Liver (tissue), 10 donors: ENCODE measurements at places on chromosomes 1 and 21.

GRCh38 chr1:208219659-208220282 is 24.4 kb downstream of the PLXNA2 start:
- DNase-seq = no peak

GRCh38 chr1:29258976-29259801 is 22.9 kb downstream of the PTPRU start:
- no peak for DNase-seq

GRCh38 chr1:180156201-180156600 is 1.5 kb downstream of the QSOX1 start:
- no peak for DNase-seq

DNA sequence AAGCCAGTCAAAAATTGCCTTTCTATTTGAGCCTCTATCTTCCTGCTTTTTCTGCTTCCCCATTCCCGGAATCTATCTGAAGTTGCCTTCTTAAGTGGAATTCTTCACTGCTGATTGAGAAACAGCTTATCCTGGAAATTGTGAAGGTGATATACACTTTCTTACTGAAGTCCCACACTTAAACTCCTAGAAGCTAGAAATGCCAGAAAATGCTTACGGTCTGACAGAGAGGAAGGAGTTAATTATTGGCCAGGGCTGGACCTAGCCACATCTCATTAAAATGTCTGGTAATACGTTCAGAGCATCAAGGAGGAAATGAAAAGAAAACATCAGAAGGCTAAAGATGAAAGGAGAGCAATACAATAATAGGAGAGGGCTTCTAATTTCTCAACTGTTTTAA is 292.5 kb upstream of the SNX7 start:
- DNase-seq = no peak

GRCh38 chr1:228717081-228717480 is 18.2 kb upstream of the RHOU start:
- DNase-seq = no peak

GRCh38 chr1:181175356-181175910 is 86.9 kb downstream of the IER5 start:
- no peak for DNase-seq

GRCh38 chr21:42663860-42664535 is 10.6 kb downstream of the PDE9A start:
- DNase-seq = no peak

DNA sequence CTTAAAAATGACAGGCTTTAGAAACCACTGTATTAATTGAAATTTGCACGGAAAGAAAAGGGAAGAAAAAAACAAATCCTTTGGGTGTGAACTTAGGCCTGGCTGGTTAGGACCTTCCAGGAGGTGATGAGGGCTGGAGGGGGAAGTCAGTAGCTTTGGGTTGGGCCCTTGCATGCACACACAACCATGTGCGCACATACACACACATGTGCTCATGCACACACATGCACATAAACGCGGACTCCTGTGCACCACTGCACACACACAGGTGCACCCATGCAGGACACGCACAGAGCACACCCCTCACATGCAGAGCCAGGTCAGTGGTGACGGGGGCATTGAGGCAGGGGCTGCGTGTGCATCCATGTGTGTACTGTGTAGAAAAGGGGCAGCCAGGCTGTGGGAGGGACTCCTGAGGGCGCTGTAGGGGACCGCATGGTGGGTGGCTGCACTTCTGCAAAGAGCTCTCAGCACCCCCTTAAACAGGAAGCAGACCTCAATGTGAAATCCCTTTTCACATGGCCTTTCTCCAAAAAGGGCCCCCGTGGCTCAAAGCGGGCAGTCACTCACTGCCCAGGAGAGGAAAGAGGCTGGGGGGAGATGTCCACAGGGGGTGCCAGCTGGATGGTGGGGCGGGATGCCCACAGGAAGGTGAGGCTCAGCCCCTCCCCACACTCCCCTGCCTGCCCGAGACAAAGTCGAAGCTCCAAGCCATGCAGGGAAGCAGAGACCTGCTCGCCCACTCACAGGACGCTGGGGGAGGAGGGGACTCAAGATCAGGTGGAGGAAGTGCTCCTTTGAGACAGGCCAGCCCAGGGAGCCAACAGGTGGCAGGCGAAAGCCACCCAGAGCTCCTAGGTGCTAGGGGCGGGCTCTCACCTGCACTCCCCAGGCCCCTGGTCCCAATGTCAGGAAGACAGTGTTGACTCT is 95.2 kb downstream of the ITPKB start:
- no peak for DNase-seq

DNA sequence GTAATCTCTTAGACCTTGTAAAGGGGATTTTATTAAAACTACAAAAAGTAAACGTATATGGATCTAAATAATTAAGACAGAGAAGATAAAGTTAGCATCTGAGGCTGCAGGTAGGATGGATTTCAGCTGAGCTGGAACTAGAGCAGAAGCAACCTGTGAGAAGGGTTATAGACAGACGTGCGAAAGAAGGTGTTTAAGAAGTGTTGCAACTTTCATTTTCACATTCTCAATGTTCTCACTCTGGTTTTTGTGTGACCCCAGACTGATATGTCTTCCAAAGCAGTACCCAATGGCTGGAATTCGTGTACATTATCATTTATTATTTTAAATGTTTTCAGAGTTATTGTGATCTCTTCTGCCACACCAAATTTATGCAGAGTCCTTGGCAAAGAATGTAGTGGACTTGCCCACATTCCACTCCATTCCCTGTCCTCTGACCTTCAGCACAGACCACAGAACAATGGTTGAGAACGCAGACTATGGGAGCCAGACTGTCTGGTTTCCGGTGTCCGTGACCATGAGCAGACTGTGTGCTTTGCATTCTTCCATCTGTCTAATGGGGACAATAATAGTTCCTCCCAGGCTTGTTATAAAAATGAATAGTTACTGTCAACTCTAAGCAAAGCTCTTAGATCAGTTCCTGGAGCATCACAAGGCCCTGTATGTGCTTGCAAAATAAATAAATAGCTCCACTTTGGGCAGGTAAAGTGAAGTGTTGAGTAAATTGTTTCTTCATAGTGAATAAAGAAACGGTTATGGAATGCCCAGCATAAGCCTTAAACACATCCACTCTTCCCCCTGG is 140.6 kb upstream of the SAMSN1 start:
- no peak for DNase-seq

DNA sequence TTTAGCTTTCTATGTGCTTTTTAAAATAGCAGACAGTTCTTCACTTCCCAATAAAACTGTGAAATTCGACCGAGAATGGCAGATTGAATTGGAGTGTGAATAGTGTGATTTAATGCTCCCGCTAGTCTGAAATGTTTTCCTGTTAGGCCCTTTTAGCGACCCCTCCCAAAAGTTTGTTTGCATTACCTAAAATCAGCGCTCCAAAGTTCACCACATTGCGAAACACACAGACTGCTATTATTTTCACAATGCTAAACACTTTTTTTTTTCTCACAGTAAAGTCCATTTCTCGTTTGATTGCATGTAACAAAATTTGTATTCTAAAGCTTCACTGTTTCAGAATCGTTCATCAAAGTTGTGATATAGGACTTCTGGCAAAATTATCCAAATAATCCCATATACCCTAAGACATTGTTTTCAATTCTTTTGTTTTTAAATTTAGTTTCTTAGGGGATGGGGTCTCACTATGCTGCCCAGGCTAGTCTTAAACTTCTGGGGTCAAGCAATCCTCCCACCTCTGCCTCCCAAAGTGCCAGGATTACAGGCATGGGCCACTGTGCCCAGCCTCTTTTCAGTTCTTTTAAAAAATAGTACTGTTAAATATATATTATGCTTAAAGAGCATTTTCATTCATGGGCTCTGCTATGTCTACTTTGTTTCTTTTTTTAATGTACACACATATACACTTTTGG is 76.5 kb upstream of the USH2A start:
- DNase-seq = no peak

DNA sequence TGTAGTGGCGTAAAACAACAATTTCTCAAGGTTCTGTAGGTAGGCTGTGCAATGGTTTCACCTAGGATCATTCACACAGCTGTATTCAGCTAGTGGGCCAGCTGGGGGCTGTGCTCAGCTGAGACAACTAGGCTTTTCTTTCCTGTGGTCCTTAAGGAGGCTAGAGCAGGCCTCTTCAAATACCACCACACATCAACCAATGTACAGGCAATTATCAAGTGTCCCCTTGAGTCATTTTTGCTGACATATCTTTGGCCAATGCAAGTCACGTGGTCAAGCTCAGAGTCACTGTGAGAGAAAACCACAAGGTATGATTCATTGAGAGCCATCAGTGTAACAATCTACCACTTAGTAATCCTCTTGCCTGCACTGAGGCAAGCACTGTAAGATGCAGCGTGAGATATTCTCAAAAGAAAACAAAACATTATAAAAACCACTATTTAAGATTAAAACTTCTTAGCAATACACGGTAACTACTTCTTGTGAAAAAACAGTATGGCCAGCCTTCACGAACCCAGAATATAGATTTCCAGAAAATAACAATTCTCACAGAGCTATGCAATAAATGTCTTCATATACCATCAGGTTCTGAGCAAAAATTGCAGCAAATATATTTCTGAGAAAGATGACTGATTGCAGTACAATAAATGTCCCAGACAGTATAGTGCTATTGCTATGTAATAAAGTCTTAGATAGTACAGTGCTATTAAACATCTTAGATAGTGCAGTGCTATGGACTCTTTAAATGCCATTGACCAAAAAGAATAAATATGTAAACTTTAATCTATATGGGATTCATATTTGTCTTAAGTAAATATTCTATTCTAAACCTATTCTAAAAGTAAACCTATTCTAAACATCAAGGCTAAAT is 55.3 kb downstream of the NME7 start:
- no peak for DNase-seq

DNA sequence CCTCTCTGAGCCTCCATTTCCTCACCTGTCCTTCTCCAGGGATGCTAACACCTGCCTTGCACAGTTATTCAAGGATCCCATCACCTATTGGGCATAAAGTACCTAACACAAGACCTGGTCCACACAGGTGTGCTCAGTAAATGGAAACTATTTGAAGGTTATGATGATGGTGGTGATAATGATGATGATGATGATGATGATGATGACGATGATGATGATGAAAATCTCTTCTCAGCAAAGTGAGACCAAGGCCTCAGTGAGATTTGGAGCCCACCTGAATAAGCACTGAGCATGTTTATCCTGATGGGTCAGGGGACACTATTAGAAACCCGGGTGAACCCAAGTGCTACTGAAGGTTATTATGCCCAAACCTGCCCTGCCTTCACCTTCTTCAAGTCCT is 100.7 kb downstream of the DMRTA2 start:
- no peak for DNase-seq

- peak; percentile 90 for DNase-seq
Observed at GRCh38 chr1:154870115-154870571, at the start of gene KCNN3. Gene KCNN3, minus strand, starts transcription at chr1:154870281. Its CDS starts 317 bp downstream, at chr1:154869964.

DNA sequence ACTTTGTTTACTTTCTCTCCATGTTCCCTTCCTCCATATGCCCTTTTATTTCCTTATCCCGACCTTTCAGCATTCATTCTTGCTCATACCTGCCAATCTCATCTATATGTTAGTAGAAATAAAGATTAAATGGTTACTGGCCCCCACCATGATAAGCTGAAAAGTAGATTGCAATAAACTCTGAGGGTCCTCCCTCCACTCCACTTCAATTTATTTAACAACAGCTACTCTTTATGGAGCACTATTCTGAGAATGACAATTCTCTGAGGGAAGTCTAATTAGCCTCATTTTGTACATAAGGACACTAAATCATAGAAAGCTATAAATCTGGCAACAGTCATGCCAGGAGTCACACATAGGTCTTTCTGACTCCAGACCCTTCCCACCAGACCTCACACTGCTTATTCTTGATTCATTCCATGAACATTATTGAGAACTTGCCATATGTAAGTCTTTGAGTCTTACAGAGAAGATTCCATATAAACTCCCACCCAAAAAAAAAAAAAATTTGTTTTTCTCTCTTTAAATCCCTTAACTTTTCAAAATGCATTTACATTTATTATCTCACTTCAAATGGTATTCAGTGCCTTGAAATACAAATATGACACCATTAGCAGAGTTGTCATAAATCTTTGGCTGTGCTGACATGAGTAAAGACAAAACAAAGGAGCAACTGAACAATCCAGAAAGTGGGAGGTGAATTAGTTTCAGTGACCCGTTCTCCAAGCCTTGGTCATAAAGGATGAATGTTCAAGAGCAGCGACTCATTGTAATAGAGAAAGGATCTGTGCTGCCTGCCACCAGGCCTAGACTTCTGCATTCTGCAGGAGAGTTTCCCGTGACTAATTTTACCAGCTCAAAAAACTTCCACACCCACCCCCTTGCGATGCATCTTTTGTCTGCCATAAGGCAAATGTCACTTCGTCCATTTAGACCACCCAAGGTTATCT is 28.5 kb downstream of the PALMD start:
- no peak for DNase-seq

DNA sequence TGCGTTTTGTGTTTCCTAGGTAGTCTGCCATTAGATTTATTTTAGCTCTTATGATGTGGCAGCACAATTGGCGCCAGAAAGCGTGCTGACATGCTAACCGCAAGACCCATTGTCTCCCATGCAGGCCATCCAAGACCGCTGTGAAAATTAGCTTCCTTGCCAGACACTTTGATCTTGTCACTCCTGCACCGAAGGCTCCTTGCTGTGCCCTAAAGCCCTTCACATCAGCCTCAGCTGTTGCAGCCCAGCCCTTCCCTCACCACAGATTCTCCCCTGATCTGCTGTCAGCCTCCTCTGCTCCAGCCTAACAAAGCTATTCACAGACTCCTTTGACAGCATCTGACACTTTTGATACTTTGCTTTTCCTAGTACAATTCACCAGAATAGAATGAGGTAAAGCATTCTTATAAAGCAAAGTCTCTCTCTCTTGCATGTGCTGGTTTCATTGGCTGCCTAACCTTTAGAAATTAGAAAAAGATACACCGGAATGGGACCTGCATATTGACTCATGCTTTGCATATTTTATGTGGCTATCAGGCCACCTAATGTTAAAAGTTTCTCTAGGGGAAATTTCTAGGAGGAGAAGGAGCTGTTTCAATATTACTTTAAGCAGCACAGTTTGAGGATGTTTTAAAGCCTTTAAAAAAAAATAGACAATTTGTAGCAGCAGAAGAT is 280.3 kb upstream of the FMN2 start:
- DNase-seq = no peak

DNA sequence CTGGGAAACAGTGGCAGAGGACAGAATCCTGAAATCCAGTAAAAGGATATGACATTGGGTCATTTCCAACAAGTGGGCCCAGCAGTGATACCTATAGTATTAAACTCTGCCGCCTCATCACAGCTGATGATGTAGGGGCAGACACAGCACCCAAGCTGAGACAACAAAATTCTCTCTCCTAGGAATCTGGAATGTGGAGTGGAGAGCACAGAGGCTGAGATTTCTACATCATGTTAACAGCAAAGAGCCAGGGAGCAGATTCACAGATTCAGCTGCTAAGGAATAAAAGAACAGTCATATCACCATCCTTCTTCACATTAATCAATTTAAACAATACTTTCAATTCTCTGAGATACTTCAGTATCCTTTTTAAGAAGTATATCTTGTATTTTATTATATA is 61.9 kb downstream of the CRP start:
- no peak for DNase-seq
